ENCODE measurements at places on chromosomes 7 and 10. TPM values are rescaled to one million over a fixed set of nuclear protein-coding genes. Genes with fewer than 3 reads are reported as not detected.

The LLCFC1 gene
- total RNA-seq: not detected

The GNAT3 gene
- total RNA-seq: not detected

The ITPRID1 gene
- not detected for total RNA-seq

The IFIT1B gene
- total RNA-seq: not detected

The ATOH7 gene
- not detected for total RNA-seq

The PTF1A gene
- not detected for total RNA-seq

The COL17A1 gene
- total RNA-seq: 0.65 TPM

The ADAMTS14 gene
- not detected for total RNA-seq

The CTNNA3 gene
- total RNA-seq: not detected

The ELFN1 gene
- total RNA-seq: 3.9 TPM

The JMJD1C gene
- 108 TPM for total RNA-seq

The ZNF248 gene
- total RNA-seq: 6.8 TPM

The OR9A2 gene
- total RNA-seq: not detected

The FGL2 gene
- under 0.01 TPM for total RNA-seq

The MYH16 gene
- total RNA-seq: 0.30 TPM

The RBM33 gene
- 27.8 TPM for total RNA-seq

The GRM8 gene
- not detected for total RNA-seq

The GIMAP6 gene
- total RNA-seq: 115 TPM

The AMPH gene
- total RNA-seq: 3.9 TPM

The ACBD7 gene
- total RNA-seq: 4.6 TPM

The LUC7L2 gene
- total RNA-seq: 31.5 TPM

The HGF gene
- 1.8 TPM for total RNA-seq

The LAMTOR4 gene
- total RNA-seq: 134 TPM

The MYOZ1 gene
- not detected for total RNA-seq

The LRGUK gene
- total RNA-seq: 0.76 TPM

The ZPBP gene
- total RNA-seq: not detected

The PAPOLB gene
- total RNA-seq: 0.15 TPM

The HMX3 gene
- not detected for total RNA-seq

The ANXA7 gene
- total RNA-seq: 105 TPM

The MTERF1 gene
- 16.7 TPM for total RNA-seq

The ST7 gene
- total RNA-seq: 23.6 TPM

The LAMB4 gene
- 0.15 TPM for total RNA-seq

The HTR5A gene
- not detected for total RNA-seq
